Karpas-422 (cell line): ENCODE measurements at places on chromosomes 12 and 14.
A peak's percentile ranks its signal among the peaks of the same experiment; 100 is the strongest.

DNA sequence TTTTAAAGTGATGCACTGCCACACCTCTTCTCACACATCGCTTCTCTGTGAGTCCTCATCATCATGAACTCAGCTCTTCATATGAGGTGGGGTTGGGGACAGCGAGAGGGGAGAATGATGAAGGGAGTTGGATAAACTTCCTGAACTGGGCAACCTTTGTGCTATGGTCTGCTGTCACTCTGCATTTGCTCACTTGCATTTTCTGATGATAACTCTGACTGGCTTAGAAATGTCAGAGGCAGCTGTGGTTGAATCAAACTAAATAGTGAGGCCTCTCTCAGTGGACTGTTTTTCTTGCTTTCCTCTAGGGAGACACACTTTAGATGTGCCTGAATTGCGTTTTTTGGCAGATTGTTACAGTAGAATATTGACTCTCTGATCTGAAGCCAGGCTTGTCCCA lies 55.2 kb upstream of the NFKBIA start:
- no peak for DNase-seq

- no peak for DNase-seq
These were observed 13.7 kb downstream of the SPX start for GRCh38 chr12:21539797-21540196.

GRCh38 chr14:54715811-54716210 lies 148.9 kb downstream of the SAMD4A start:
- DNase-seq, result no peak

GRCh38 chr14:39431416-39432178 lies 636 bp downstream of the FBXO33 start:
- peak; percentile 87 for DNase-seq

- no peak for DNase-seq
These were observed 61.6 kb downstream of the SPTB start for GRCh38 chr14:64818151-64818550.

- DNase-seq, result no peak
These were observed 1.3 kb downstream of the BCL2L2 start for GRCh38 chr14:23307687-23308644.

GRCh38 chr14:94098326-94098992 lies 12.1 kb upstream of the IFI27 start:
- DNase-seq, result no peak

GRCh38 chr12:108881953-108882352 lies 2.1 kb downstream of the DAO start:
- DNase-seq, result no peak

DNA sequence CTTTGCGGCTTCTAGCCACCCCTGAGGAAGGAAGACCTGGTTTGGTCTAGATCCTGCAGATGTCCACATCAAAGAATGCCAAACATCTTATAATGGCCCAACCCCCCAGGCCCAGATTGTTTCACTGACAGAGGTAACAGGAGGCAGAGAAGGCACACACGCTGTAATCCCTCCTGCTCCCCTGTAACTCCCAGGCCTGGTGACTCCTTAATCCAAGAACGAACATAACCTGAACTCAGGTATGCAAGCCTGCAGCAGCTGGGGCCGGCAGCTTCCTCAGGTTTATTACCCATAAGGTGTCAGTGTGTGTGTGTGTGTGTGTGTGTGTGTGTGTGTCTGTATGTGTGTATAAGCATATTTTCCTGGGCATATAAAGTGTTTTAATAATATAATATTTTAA lies 52.7 kb downstream of the ERH start:
- no peak for DNase-seq

DNA sequence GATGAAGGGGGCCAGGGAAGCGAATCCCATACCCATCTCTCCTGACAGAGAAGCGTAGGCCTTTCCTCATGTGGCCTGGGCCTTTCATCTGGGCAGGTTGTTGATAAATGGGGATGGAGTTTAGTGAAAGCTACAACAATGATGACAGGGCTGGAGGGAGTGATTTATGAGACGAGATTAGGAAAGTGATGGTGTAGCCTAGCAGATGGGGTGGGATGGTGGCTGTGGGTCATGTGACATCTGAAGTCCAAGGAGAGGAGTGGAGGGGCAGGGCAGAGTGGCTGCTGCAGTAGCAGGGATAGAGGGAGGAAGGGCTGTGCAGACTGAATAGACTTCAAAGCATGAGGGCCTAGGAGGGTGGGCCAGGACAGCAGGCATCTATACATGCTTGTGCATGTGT lies 85.5 kb downstream of the ADCK1 start:
- no peak for DNase-seq

- no peak for DNase-seq
These were observed 521.0 kb upstream of the ATP2B1 start for GRCh38 chr12:90229407-90230170.

- DNase-seq, result no peak
These were observed 285.9 kb downstream of the BMP4 start for GRCh38 chr14:53670701-53671100.

DNA sequence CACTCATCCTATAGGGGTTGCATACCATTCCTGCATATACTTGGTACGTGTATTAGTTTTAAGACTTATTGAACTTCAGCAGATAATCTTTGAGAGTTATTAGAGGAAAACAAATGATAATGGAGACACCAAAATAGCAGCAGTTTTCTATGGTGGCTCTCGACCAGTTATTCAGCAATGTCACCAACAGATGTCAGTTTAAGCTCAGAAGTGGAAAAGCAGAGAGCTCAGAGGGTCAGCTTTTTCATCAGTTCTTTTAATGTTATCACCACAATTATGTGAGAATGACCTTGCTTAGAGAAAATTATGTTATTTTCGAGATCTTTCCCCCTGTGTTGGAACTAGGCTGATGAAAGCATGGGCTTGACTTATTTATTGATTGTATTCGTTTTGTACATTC lies 32.0 kb downstream of the PTPN11 start:
- no peak for DNase-seq

DNA sequence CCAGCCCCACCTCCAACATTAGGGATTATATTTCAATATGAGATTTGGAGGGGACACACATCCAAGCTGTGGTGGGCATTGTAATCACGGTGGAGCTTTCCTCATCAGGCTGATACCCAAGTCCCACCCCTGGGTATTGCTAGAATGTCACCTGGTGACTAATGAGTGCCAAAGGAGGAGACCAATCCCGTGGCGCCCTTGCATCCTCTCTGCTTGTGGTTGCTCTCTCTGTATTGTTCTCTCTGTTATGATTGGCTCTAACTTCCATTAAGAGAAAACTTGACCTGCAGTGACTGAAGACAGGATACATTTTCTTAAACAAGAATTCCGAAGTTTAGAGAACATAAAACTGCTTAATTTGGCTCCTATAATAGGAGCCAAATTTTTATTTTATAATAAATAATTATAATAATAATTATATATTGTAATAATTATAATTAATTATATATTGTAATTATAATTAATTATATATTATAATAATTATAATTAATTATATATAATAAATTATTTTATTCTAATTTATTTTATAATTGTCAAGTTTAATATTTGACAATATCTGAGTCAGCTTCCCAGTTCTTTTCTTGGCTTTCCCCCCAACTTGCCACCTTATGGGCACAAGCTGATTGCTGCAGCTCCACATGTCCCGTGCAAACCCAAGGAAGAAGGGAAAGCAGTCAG lies 420.1 kb downstream of the DIO2 start:
- peak; percentile 51 for DNase-seq
